Stimulated activated CD4-positive, alpha-beta T cell treated with anti-CD3 and anti-CD28 coated beads, TNF-alpha, amount 100 ng/mL, for 24 hours (primary cell): ENCODE measurements at places on chromosomes 12 and 14.
A peak's percentile ranks its signal among the peaks of the same experiment; 100 is the strongest.

DNA sequence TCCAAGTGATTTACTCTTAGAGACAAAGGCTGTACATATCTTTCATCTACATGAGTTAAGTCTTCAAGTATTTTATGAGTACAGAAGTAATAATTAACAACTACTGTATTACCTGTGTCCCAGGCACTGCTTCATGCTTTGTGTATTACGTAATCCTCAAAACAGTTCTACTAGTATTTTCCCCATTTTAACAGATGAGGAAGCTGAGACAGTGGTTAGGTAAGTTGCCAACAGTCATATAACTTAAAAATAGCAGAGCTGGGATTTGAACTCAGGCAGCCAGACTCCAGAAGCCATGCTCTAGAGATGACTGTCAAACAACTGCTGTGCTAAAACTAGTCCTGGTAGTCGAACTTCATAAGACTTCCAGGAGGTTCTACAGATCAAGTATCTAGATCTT lies 10.7 kb downstream of the TRMT5 start:
- no peak for DNase-seq

DNA sequence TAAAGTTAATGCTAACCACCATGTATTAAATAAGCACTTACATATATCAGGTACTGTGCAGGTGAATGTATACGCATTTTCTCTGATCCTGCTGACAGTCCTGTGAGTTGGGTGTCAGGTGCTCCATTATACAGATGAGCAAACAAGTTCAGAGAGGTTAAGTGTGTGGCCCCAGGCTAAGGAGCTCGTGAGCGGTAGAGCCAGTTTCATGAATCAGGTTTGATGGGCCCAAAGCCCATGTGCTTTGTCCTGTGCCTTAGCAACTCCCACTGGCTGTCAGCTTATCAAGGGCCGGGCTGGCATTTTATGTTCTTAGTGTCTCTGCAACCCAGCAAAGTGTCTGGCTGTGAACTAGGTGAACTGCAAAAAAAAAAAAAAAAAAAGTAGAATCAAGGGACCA lies 701.2 kb upstream of the TBX3 start:
- DNase-seq: no peak

GRCh38 chr12:3437986-3438385 lies 53.0 kb upstream of the PRMT8 start:
- no peak for DNase-seq

GRCh38 chr12:52211716-52212585 lies 20.1 kb upstream of the KRT80 start:
- no peak for DNase-seq

GRCh38 chr14:59570122-59570521 lies 6.5 kb downstream of the CCDC175 start:
- DNase-seq: no peak

DNA sequence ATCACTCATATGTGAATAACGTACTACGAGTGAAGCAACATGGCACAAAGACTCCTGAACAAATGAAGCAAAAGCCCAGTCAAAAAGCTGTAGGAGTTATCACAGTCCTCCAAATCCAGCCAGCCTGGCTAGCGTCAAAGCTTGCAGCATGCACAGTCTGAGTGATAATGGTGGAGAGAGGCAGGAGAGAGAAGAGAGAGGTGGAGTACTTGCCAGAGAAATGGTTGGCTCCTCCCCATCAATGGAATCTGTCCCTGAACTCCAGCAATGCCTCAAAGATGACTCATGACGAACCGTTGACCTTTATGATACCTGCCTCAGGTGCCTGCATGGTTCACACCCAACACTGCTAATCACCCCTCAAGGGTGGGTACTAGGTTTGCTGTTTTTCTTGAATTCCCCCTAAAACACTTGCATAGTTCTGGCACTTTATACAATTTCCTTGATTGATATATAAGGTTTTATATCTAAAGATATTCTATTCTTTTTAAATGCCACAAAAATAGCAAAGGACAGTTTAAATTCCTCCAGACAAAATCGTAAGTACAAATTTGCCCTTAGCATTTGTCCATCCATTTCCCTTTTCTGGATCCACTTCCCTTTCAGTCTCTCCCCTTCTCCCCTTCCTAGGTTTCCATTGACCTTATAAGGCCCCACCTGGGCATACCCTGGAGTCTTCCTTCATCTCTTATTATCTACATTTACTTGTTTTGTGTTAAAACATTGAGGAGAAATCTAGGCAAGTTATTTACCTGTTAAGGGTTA lies 10.2 kb downstream of the ARHGDIB start:
- no peak for DNase-seq

DNA sequence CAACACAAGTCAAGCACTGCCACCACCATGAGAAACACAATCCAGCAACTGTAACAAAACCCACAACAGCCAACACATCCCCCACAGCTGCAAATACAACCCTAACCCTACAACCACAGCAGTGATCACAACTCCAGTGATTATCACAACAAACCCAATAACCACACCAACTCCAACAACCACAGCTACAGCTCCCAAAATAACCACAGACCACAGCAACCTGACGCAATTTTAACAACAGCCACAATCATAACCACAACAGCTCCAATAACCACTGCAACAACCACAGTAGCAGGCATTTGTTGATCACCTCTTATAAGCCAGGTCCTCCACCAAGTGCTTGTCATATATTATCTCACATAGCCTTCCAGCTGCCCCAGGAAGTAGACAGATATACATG lies 42.2 kb upstream of the FAM181A start:
- DNase-seq: no peak

DNA sequence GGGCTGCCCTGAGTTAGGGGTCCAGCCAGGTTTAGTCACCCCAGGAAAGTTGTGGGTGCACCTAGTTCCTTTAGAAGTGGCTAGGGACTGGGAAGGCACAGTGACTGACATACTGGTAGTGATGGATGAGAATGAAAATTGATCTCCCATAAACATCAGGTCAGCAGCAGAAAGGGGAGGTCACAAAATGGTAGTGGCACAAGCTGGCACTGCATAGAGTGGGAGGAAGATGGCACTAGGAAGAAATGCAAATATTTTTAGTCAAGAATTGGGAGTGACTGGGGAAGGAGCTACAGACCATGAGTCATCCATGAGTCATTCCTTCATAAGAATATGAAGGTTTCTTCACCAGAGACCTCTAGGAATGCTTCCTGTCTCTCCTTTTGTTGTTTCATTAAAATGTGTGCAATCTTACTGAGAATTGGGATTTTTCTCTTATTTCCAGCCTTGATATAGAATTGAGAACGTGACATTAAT lies 198.3 kb upstream of the AMIGO2 start:
- DNase-seq: no peak

- no peak for DNase-seq
Measured at GRCh38 chr14:68363843-68364767, 428.8 kb downstream of the ZFP36L1 start.

DNA sequence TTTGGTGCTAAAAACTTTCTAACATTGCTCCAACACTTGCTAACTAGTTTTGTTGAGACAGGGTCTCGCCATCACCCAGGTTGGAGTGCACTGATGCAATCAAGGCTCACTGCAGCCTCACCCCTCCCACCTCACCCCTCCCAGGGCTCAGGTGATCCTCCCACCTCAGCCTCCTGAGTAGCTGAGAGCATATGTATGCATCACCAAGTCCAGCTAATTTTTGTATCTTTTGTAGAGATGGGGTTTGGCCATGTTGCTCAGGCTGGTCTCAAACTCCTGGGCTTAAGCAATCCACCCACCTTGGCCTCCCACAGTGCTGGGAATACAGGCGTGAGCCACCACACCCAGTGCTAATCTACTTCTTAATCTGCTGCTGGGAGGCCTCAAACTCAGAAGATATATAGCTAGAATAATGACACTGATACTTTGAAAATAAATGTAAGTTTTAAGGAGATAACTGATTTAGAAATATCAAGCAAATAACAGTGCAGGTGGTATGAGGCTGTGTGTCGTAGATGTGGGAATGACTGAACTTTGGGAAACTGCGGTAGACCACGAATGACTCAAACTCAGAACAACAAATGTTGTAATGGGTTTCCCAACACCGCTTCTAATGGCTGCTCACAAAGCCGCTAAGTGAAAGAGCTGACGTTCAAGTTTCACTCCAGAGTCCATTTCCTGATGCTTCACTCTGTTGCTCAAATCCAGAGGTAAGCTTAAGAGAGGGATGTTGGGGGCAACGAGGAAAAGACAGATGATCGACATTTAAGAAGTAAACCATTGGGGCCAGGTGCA lies 10.0 kb downstream of the TMCC3 start:
- no peak for DNase-seq

- DNase-seq: no peak
Measured at GRCh38 chr12:93115198-93115601, 186.1 kb upstream of the EEA1 start.

GRCh38 chr12:119230807-119231206 lies 52.1 kb downstream of the HSPB8 start:
- DNase-seq: no peak

GRCh38 chr12:60853407-60853806 lies 1257.6 kb downstream of the SLC16A7 start:
- DNase-seq: no peak

DNA sequence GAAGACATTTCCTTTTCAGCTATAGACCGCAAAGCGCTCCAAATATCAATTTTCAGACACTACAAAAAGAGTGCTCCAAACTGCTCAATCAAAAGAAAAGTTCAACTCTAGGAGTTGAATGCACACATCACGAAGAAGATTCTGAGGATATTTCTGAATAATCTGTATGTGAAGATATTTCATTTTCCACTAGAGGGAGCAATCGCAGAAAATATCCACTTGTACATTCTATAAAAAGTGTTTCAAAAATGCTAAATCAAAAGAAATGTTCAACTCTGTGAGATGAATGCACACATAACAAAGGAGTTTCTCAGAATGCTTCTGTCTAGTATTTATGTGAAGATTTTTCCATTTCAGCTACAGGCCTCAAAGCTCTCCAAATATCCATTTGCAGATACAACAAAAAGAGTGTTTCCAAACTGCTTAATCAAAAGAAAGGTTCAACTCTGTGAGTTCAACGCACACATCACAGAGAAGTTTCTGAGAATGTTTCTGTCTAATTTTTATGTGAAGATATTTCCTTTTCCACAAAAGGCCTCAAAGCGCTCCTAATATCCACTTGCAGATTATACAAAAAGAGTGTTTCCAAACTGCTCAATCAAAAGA lies 643.8 kb upstream of the ALG10B start:
- no peak for DNase-seq

GRCh38 chr14:35927727-35928126 lies 101.6 kb downstream of the BRMS1L start:
- DNase-seq: no peak

DNA sequence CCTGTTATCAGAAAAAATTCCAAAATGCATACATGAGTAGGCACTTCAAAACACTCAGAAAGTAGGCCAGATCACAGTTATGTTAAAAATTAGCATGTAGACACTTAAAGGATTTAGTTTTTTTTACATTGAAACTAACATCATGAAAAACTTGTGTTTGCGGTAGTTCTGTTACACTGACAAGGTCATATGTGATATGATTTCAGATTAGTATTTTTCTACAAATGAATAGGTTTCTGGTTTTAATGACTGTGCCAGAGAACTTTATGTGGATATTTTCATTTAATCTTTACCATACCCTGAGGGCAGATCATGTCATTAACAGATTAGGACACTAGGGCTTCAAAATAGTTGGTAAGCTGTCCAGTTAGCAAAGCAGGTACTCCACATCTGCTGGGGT lies 20.7 kb downstream of the YARS2 start:
- no peak for DNase-seq

DNA sequence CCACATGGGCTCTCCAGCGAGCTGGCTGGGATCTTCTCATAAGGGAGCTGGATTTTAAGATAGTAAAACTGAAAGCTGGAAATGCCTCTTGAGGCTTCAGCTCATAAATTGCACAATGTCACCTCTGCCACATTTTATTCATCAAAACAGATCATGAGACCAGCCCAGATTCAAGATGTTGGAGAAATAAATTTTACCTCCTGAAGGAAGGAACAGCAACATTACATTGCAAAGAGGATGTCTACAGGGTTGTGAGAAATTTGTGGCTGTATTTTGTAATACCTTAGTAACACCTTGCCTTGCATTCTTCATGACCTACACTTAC lies 43.1 kb upstream of the KRR1 start:
- DNase-seq: no peak

DNA sequence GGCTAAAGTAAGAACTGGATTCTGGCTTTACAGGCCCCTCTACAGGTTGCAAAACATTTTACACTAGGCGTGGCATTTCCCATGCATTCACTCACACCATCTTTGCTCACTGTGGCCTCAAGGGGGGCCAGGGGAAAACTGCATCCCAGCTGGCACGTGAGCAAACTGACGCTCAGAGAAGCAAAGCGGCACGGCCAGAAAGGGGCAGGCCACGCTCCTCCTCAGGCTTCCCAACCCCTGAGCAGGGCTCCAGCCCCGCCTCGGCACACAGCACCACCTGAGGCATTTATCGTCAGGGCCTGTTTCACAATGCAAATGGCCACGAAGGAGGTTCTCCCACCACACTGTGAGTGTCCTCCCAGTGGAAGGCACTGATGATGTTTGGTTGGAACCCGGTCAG lies 90.8 kb downstream of the BCL11B start:
- no peak for DNase-seq

- DNase-seq: no peak
Measured at GRCh38 chr12:113854385-113855142, 111.6 kb downstream of the RBM19 start.

GRCh38 chr12:118102609-118103008 lies 1.2 kb downstream of the VSIG10 start:
- no peak for DNase-seq

DNA sequence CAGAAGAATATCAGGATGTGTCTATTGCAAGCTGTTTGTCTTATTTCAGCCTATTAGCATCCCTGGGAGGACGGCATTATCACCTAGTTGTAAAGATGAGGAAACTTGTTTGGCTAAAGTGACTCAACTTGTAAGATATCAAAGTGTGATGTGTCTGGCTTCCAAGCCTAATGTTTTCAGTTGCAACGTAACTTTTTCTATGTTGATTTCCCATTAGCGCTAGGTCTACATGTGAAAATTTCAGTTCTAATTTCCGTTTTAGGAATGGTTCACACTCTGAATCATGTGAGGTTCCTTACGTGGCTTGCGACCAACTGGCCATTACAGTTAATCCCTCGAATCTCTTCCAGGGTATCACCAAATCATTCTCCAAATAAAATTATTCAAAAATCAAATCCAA lies 58.0 kb downstream of the LLPH start:
- DNase-seq: no peak

GRCh38 chr12:52600941-52601481 lies at the start of gene KRT72:
Gene KRT72 (minus strand): TSS chr12:52601463. CDS start chr12:52601452, 11 bp downstream.
- no peak for DNase-seq

GRCh38 chr12:98745578-98746391 lies 100.7 kb downstream of the APAF1 start:
- DNase-seq: peak; percentile 35

- DNase-seq: no peak
Measured at GRCh38 chr14:51512316-51512715, 139.4 kb upstream of the FRMD6 start.

DNA sequence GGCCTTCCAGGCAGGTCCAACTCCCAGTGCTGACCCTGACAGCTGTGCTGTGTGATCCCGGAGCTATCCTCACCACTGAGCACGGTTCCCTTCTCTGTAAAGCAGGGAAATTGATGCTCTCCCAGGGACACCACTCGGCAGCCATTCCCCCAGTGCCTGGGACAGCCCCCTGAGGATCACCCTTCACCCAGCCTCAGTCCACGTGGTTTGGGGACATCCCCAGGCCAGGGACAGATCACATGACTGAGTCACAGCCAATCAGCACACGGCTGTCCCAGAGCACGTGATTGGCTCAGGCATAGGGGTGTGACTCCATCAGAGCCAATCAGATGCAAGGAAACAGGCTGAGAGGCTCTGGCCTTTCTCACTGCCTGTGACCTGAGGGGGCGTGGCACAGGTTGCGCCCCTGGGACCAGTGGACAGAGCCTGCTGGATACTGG lies 68.8 kb upstream of the SFSWAP start:
- DNase-seq: peak; percentile 7

- DNase-seq: no peak
Measured at GRCh38 chr12:17159506-17160300, 553.7 kb upstream of the LMO3 start.
